ENCODE measurements at places on chromosomes 13 and 19.

- no peak for DNase-seq
Observed at GRCh38 chr19:15986701-15987100, 37.9 kb downstream of the OR10H4 start.

GRCh38 chr19:18435178-18435841 lies 2.6 kb downstream of the ISYNA1 start:
- no peak for DNase-seq

- no peak for DNase-seq
Observed at GRCh38 chr19:43799502-43800142, 2.6 kb downstream of the LYPD5 start.

DNA sequence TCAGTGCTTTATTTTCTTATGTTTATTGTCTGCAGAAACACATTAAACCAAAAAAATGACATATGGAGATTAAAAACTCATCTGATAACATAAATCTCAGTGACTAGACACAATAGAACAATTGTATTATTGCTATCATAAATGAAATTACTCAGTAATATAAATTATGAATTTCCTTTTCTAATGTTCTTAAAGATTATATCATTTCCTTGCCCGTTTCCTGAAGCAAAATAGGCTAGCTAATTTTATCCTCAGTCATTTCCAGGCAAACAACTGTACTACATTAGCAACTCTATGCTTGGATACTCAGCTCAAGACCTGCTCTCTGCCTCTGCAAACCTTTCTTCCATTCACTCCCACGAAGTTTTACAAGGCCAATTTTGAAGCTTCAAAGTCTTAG lies 61.2 kb downstream of the RFC3 start:
- no peak for DNase-seq

DNA sequence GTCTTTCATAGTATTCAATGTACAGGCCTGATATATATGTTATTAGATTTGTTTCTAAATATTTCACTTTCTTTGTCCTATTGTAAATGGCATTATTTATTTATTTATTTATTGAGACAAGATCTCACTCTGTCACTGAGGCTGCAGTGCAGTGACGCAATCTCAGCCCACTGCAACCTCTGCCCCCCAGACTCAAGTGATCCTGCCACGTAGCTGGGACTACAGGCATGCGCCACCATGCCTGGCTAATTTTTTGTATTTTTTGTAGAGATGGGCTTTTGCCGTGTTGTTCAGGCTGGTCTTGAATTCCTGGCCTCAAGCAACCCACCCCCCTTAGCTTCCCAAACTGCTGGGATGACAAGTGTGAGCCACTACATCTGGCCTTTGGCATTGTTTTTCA lies 5.4 kb upstream of the GAS6 start:
- DNase-seq = no peak

Data from activated T-helper 1 cell treated with anti-CD3 and anti-CD28 coated beads, Interleukin-2, amount 50 U/mL, for 16 hours (primary cell).